Peyer's patch (tissue), 4 donors: ENCODE measurements at places on chromosomes 5 and 9. TPM values are rescaled to one million over a fixed set of nuclear protein-coding genes. Genes with fewer than 3 reads are reported as not detected.

DNA sequence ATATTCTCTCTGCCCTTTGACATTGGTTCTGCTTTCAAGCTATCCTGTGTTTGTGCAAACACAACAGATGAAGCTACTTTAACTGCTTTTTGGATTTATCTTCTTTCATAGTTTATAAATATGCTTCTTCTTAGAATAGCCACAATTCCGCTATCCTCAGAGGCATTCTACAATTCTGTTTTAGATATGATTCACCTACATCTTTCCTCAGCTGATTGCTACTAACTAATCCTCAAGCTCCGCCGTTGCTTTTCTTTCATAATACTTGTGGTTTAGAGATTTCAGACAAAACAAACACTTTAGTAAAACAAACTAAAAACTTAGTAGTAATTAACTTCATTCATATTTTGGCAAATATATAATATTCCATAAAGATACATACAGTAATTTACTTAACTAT, 52.5 kb downstream of the ECPAS start:
- DNase-seq: no peak

The N4BP3 gene
- 0.53 TPM for total RNA-seq

The WNT8A gene
- not detected for total RNA-seq

GRCh38 chr5:139900546-139901250, 105.1 kb downstream of the PSD2 start:
- no peak for DNase-seq
